NCI-H146 (cell line): ENCODE measurements at places on chromosomes 3 and 15.

- DNase-seq = no peak
These were observed 1.8 kb upstream of the MYL3 start for GRCh38 chr3:46865031-46865507.

- DNase-seq = no peak
These were observed 420.0 kb upstream of the CBLB start for GRCh38 chr3:106288781-106289180.

DNA sequence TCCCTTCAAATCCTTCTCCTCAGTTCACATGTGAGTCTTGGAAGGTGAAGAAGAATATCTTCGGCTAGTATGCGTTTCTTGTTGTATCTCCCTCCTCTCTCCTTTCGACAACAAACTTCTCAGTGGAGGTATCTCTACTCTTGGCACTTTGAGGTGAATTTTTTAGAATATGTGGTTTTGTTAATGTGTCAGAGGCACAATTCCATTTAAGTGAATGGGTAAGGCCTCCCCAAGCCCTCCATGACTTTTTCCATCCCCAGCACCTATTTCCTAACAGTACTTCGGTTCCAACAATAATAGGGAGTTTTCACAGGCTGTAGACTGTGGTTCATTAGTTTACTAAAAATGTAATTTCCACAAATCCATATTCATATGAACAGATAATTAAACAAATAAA, 74.2 kb downstream of the TM4SF4 start:
- DNase-seq = no peak

DNA sequence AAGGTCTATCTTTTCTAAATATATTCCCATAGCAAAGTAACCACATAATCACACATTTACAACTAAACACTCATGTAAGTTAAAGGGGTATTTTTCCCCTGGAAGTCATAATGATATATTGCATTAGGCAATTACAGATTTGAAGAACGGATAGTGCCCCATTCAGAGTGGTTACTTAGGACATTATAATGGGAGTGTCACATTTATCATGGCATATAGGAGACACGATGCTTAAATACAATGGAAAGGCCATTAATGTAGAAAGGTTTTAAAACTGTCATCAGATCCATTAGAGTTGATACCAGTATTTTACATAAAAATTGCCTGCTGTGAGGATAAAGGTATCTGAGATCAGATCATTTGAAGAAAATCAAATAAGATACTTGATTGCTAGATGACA, 582.0 kb upstream of the SEMA6D start:
- peak; percentile 2 for DNase-seq

DNA sequence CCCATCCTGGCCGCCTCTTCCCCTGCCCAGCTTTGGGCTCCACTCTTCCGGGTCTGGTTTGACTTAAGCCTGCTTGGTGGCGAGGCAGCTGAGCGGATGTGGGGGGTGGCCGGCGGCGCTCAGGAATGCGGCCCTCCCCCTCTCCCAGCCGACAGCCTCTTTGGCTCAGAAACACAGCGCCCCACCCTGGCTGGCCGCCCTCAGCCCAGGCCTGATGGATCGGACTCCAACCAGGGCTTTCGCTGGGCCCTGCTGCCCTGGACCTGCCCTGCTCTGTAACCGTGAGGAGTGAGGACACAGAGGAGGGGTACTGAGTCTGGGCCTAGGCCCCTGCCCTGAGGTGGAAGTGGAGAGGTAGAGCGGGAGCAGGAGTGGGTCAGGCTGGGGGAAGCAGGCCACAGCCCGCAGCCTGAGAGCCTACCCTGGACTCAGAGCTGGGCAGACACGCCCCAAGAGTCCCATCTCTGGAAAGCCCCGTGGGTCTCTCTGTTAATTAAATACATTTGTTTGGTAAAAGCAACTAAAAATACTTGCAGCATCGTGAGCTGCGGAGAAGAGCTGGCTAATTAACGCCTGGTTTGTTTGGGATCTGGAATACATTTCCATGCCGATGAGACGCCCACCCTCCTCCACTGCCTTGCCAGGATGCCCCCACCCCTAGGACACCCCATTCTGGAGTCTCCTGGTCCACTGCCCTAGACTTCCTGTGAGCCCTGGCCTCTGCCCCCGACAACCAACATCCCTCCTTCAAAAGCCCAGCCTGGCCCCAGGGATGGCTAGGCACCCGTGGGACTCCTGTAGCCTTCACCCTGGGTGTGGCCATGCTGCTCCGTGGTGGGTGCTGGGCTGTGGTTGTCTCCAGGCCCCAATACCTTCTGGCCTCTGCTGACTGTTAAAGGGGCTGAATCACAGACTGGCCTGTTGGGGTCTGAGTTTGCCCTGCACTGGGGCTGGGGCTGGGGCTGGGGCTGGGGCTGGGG, 19.6 kb downstream of the PLXNA1 start:
- DNase-seq = no peak

DNA sequence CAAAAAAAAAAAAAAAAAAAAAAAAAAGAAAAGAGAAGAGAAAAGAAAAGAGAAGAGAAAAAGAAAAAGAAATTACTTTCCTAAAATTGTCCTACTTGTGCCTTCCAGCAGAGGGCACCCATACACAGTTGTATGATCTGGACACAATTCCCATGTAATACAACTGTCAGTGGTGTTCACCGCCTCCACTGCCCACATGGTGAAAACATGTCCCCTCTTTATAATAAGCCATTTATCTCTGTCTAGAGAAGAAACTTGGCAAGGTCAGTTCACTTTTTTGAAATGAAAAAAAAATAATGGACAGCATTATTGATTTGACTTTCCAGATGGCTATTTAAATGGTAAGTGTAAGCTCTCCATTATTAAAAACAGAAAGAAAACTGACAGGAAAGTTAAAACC, 459.4 kb downstream of the GBE1 start:
- peak; percentile 50 for DNase-seq

GRCh38 chr3:99836681-99837080, 19.0 kb downstream of the CMSS1 start:
- DNase-seq = no peak
